ENCODE measurements at places on chromosomes 12 and 14. TPM values are rescaled to one million over a fixed set of nuclear protein-coding genes. Genes with fewer than 3 reads are reported as not detected.

- no peak for DNase-seq
Measured at GRCh38 chr12:96861656-96862055, 45.4 kb upstream of the NEDD1 start.

The KRT74 gene
- total RNA-seq, result 0.15 TPM

The VWF gene
- not detected for total RNA-seq

- DNase-seq, result no peak
Measured at GRCh38 chr14:96105926-96106441, 66.8 kb downstream of the C14orf132 start.

DNA sequence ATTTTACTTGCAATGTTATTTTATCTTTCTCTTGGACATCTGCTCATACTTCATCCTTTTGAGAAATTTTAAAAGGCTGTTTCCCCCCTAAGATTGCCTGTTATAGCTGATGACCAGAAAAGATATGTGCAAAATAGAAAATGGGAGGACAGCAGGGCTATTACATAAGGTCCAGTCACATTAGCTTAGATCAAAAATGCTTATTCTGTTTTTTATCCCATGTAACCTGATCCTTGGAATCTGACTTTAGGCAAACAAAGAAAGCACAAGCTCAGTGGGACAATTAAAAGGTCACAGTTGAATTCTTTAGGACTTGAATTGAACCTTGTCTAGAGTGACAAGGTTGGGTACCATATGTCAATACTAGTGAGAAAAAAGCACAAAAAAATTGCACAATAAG is 65.1 kb upstream of the TRHDE start:
- no peak for DNase-seq

DNA sequence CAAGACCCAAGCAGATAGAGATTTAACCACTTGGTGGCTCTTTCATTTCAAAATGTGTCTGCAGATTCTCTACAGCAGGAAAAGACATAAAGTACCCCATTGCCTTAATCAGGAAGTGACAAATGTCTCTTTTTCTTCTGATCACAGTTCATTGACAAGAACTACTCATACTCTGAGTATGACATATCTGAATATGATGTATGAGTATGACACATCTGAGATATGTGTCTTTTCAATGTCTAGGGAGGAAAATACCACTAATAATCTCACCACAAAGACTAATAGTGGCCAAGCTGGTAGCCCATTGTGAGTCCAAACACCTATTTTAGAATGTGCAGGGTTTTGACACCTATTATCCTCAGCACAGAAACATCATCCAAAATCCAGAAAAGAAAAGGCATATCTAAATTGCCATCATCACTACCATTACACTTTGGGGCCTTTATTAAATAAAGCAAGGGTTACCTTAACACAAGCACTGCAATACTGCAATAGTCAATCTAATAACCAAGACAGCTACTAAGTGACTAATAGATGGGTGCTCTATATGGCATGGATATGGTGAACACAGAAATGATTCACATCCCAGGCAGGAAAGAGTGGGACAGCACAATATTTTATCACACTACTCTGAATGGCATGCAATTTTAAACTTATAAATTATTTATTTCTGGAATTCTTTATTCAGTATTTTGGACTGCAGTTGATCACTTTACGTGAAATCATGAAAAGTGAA is 243.7 kb upstream of the FAR2 start:
- no peak for DNase-seq

The KCNA5 gene
- total RNA-seq, result not detected

GRCh38 chr12:119176267-119177055 is 2.3 kb upstream of the HSPB8 start:
- no peak for DNase-seq

The OAS1 gene
- 194 TPM for total RNA-seq

- no peak for DNase-seq
Measured at GRCh38 chr14:33567023-33567728, 383.7 kb downstream of the EGLN3 start.

GRCh38 chr12:40988824-40989223 is 199.3 kb upstream of the PDZRN4 start:
- no peak for DNase-seq

DNA sequence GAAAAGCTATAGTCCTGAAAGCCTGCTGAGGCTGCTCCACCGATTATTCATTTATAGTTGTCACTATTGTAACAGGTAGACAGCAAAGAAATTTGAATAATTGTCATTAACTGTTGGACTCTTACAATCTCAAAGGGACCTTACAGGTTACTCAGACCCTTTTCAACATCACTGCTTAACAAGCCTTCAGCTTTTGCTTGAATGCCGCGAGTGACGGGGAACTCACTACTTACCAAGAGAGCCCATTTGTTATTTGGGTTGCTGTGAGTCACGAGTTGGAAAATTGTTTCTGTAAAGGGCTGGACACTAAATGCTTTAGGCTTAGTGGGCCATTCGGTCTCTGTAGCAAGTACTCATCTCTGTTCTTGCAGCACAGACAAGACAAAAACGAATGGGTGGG is 5.9 kb upstream of the TUNAR start:
- DNase-seq, result no peak

DNA sequence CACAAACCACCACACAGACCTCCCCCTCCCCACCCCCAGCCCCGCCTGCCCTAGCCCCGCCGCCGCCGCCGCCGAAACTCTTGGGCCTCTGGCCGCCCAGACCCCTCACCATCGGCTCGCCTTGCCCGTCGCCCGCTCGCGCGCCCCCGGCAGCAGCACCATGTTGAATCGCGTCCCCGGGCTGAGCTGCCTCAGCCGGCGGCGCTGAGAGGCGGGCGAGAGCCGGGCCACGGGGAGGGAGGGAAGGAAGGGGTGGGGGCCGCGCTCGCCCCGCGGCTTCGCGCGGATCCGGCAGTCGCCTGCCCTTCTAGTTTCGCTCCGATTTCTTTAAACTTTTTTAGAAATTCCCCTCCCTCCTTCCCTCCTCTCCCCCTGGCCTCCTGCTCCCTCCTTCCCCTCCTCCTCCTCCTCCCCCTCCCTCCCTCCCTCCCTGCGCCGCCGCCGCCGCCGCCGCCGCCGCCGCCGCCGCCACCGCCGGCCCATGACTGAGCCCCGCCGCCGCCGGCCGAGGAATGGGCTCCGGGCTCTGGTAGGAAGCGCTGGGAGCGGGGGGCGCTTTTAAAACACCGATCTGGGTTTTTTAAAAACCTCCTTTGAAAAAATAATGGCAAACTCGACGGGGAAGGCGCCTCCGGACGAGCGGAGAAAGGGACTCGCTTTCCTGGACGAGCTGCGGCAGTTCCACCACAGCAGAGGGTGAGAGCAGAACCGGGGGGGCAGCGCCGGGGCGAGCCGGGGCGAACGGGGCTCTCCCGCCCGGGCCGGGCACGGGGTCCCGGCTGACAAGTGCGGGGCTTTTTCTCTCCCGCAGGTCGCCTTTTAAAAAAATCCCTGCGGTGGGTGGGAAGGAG is at the start of gene ARID2:
ARID2 (plus strand) TSS at position 474 of the 851 bp plus-strand sequence; CDS start at position 605, 131 bp downstream.
- peak; percentile 70 for DNase-seq

DNA sequence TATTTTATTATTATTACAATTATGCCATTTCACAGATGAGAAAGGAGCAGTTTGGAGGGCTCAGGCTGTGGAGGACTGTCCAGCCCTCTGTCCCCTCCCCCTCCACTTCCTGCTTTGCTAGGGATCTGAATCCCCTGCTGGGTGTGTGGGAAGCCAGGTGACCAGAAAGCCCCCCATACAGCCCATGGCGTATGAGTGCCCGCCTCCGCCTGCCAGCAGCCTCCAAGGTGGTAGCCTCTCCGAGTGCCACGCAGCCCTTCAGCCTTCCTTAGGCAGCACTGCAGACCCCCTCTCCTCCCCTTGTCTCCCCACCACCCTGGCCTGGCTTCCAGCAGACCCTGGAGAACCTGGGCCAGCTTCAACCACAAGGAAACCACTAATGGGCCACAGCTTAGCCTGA is 12.6 kb downstream of the DTX1 start:
- no peak for DNase-seq

DNA sequence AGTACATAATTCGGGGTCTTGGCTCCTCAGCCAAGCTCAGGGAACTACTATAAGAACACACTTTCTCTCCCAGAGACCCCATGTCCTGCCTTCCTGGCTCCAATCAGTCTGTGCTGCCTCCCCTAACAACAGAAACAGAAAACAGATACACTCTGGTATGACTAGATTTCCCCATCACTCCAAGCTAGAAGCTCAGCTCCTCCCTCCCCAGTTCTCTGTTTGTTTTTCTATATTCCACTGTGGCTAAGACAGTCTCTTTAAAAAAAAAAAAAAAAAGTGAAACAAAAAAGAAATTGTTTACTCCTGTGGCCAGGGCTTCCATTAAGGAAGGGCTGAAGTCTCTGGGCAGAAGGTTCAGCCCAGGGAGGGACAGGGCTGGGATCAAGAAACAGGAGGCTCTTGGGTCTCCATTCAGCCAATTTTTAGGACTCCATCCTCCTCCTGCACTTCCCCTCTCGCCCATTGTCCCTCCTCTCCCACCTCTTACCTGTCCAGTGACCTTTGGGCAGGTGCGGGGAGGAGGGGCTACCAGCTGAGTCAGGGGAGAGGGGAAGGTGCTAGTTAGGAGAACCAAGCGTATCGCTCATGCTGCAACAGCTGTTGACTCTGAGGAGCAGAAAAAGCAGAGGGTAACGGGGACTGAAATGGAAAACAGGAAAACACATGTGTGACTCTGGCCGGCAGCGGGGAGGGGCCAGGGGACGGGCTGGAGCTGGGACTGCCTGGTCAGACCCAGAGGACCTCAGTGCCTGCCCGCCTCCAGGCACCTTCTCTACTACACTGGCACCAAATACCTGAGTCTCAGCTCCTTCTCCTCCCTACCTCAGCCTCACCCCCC is 4.1 kb upstream of the SLC7A7 start:
- no peak for DNase-seq

GRCh38 chr12:21683115-21683514 is 25.5 kb upstream of the LDHB start:
- no peak for DNase-seq
